ENCODE measurements at places on chromosomes 4 and X.

DNA sequence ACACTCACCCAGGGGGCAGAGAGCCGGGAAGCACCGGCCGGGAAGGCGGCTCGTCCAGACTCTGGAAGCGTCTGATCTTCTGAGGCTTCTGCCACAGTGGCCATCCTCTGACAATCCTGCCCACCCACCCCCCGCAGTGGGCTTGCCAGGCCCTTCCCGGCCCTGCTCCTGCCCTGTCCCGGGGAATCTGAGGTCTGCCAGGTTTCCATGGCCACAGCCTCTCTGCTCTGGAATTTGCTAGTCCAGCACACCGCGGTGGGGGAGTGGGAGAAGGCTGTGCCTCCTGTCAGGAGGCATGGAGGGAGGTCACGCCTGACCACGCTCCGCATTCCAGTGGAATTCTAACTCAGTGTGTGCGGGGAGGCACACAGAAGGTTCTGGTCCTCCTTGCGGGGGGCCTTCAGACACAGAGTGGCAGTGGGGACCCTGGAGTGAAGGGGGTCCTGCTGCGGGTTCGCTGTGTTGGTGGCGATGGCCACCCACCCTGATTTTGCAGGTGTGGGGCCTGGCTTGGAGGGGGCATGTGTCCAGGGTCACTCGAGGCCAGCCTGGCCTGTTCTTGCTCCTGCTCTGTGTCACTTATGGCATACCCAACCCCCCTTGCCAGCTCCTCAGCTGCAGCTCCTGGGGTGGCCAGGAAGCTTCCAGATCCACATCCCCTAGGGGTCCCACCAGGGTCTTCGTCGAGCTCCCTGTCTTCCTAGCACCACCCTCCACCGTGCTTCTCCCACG, 55.6 kb upstream of the ADRA2C start:
- DNase-seq: no peak

- no peak for DNase-seq
These were observed 362.2 kb upstream of the SPANXN4 start for GRCh38 chrX:142663330-142664095.

DNA sequence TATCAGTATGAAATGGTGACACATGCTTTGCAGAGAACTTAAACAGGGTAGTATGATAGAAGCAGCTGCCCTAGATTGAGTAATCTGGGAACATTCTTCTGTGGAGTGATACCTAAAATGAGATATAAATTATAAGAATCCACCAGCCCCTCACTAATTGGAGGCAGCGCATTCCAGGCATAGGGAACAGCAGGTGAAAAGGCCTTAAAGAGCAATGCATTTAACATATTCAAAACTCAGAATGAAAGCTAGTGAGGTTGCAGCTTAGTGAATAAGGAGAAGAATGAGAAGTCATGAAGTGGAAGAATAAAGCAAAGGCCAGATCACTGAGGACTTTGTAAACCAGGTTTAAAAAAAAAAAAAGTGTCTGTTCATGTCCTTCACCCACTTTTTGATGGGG, 4.9 kb upstream of the ODAM start:
- DNase-seq: no peak

- DNase-seq: no peak
These were observed 67.8 kb upstream of the LSM6 start for GRCh38 chr4:146107587-146108240.

DNA sequence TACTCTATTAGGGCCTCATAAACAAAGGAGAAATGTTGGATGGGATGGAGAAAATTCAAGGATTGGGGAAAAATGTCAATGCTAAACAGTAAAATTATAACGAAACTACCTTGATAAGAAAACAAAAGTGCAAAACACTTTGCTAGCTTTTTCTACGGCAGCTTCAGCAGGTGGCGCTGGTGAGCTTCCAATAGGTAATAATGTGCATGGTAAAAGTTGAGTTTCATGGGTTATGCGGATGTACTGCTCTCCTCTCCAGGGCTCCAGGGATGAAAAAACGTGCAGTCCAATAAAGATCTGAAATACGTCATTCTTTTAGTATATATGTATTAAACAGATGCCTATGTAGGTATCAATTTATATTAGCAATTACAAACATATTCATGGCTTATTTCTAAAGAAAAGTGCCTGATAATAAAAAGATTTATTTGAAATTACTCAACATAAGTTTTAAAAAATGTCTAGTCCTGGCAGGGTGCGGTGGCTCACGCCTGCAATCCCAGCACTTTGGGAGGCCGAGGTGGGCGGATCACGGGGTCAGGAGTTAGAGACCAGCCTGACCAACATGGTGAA, 239.6 kb downstream of the GRXCR1 start:
- peak; percentile 71 for DNase-seq

DNA sequence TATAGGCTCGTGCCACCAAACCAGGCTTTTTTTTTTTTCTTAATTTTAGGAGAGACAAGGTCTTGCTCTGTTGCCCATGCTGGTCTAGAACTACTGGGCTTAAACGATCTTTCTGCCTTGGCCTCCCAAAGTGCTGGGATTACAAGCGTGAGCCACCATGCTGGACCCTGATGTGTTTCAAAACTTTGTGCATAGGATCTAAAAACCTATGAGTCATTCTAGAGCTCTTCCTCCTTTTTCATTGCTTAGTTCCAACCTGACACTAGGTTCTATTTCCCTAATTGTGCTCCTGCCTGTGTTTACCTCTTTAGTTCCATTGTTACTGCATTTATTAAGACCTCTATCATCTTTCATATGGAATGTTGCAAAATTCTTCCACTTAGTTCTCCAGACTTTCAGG, 57.3 kb downstream of the HPGD start:
- no peak for DNase-seq

DNA sequence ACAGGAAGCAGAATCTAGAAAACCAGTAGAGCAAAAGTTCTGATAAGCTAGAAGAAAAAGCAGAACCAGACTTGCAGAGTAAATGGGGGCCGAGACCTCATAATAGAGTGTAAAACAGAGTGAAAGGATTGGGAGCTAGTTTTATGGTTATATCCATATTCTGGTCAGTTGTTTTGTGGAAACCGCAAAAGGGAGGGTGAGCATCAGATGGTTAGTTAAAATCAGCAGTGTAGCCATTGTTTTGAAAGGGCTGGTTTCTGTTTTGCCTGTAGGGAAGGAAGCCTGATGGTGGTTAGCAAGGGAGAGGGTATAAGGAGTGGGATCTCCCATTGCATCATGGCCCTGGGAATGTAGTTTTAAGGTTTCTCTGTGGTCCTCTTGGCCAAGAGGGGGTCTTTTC, 17.2 kb upstream of the CCNI start:
- DNase-seq: no peak

DNA sequence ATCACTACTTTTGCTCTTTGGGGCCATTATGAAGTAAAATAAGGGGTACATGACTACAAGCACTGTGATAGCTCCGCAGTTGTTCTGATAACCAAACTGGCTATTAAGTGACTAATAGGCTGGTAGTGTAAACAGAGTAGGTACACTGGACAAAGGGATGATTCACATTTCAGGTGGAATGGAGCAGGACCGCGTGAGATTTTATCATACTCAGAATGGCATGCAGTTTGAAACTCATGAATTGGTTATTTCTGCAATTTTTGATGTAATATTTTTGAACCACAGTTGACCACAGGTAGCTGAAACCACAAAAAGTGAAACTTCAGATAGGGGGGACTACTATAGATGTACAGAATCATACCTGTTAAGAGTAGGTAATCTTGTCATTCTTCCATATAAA, 55.8 kb downstream of the PAK3 start:
- no peak for DNase-seq

GRCh38 chrX:51496501-51497291, at the start of gene NUDT11:
TSS of gene NUDT11 (minus strand) at chrX:51496592. CDS start at chrX:51496444, 148 bp downstream.
- DNase-seq: no peak

- DNase-seq: no peak
These were observed 2.0 kb downstream of the CHST7 start for GRCh38 chrX:46575586-46575985.

- no peak for DNase-seq
These were observed 140.6 kb downstream of the SPANXA1 start for GRCh38 chrX:141443922-141444321.

- no peak for DNase-seq
These were observed 32.0 kb upstream of the STS start for GRCh38 chrX:7115557-7115956.

DNA sequence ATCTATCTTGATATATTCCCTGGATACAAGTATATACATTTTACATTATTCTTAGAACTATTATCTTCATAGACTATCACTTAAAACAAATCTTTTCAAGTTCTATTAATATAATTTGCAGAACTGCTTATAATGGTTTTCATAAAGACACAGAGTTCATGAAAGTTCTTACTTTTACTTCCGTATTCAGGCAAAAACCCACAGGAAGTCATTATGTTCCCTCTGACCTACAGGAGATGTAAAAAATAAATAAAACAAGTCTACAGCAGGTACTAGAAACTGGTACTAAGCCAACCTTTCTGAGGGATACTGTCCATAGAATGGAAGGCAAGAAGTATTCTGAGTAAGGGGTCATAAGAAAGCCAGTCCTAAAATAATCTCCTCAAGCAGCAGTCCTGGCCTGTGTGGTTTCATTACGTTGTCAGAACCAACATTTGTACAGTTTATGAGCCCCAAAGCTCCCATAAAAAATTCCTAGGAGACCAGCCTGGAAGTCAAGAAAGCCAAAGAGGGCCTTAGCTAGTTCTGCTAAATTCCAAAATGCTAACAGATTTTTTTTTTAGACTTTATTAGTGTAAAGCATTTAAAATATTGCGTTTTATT, 68.6 kb downstream of the CAMK2D start:
- DNase-seq: no peak

- DNase-seq: no peak
These were observed 249.3 kb downstream of the NLGN4X start for GRCh38 chrX:5979338-5979737.

- DNase-seq: no peak
These were observed 516.6 kb downstream of the PPARGC1A start for GRCh38 chr4:23373261-23373660.

DNA sequence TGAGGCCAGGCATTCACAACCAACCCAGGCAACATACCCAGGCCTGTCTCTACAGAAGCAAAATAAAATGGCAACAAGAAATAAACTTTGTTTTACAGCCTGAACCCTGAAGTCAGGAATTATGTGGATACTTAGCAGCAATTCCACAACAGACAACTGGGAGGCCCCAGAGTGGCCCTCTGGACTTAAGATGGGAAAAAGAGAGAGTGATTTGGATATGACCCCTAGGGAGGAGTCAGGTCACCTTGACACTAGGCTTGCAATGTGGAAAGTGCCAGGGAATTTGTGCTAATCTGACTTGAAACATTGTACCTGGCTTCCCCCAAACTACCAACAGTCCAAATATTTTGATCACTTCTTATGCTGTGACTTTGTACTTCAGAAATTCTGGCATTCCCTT, 193.1 kb downstream of the PARM1 start:
- no peak for DNase-seq

- no peak for DNase-seq
These were observed 93.0 kb downstream of the PHKA2 start for GRCh38 chrX:18890724-18891547.

DNA sequence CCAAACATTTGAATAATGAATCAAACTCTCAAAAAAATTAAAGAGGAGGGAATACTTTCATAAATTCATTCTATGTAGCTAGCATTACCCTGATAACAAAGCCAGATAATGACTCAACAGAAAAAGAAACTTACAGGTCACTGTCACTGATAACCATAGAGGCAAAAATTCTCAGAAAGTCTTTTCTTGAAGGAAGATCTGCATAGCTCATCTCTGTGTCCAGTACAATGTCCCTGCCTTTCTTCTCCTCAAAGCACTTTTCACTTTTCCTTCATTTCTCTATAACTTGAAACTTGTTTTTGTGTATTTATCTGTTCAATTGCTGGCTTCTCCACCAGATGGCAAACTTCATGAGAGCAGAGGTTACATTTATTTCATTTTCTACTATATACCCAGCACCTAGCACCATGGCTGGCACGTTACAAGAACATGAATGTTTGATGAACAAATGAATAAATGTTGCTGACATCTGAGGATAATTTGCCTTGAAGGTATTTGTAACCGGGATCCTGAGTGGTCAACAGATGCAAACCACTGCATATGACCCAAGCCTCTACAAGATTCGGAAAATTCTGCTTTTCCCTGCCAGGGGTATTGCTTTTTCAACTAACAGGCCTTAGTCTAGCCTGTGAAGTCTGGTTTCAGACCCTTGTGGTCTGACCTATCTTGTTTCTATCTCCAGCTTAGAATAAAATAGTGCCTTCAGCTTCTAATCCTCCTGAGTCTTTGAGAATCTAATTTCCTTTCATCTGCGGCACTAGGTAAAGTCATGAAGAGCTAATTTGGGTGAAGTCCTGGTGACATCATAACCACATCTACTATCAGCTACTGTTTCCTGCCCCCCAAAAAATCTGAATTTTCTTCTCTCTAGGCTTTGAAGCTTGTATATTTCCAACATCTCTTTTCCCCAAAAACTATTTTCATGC, 52.5 kb upstream of the ANTXR2 start:
- no peak for DNase-seq

GRCh38 chr4:87080462-87080861, 140.0 kb downstream of the KLHL8 start:
- DNase-seq: no peak

GRCh38 chr4:54659749-54660535, 2.2 kb downstream of the KIT start:
- DNase-seq: no peak

DNA sequence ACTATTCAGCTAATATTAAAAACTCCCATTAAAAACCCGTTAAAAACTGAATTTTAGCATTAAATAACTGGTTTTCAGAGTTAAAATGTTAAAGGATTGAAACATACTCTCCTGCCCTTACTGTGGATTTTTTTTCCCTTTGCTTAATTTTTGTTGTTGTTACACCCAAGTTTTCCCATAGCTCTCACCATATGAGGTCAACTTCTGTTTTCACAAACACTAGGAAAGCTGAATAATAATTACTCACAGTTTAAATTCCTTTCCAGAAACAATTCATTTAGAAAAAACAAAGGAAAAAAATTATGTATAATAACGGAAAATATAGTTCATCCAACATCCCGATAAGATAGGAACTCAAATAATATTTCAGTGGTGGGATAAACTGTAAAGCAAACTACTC, 129.0 kb downstream of the PPP3CA start:
- no peak for DNase-seq

DNA sequence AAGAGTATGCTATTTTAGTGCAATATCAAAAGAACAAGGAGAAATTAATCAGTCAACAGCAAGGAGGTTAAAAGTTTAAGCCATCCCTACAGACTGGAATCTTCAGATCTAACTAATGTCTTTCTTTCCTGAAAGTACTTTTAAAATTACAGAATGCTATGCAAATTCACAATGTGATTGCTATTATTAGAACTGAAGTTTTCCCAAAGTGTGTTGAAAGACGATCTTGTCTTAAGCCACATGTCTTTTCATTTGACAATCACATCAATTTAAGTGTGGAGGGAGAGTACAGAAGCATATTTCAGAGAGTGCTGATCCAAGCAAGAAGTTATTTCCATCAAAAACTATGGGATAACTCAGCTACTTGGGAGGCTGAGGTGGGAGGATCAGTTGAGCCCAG, 64.7 kb upstream of the TNIP3 start:
- no peak for DNase-seq

- no peak for DNase-seq
These were observed 289.2 kb downstream of the IL1RAPL1 start for GRCh38 chrX:28876408-28876807.

DNA sequence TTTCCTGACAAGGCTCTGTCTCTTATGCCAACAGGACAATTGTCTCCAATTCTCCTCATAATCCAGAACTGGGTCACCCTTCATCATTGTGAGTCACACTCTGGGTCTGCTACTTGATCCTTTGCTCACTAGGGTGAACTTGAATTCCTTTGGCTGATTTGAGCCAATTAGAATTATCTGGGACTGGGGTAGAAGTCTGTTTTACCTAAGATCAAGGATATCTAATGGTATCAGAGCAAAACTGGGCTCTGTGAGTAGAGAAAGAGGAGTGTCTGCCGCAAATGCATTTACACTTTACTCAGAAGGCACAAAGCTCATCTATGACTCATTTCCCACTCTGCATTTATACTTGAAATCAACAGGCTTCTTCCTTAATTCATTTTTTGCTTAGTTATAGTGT, 72.6 kb downstream of the PITX2 start:
- DNase-seq: no peak
